ENCODE measurements at places on chromosomes 6 and 20.

GRCh38 chr6:48067886-48068277, 43.1 kb downstream of the PTCHD4 start:
- no peak for DNase-seq

GRCh38 chr6:135170849-135171248, 10.3 kb upstream of the MYB start:
- DNase-seq = no peak

DNA sequence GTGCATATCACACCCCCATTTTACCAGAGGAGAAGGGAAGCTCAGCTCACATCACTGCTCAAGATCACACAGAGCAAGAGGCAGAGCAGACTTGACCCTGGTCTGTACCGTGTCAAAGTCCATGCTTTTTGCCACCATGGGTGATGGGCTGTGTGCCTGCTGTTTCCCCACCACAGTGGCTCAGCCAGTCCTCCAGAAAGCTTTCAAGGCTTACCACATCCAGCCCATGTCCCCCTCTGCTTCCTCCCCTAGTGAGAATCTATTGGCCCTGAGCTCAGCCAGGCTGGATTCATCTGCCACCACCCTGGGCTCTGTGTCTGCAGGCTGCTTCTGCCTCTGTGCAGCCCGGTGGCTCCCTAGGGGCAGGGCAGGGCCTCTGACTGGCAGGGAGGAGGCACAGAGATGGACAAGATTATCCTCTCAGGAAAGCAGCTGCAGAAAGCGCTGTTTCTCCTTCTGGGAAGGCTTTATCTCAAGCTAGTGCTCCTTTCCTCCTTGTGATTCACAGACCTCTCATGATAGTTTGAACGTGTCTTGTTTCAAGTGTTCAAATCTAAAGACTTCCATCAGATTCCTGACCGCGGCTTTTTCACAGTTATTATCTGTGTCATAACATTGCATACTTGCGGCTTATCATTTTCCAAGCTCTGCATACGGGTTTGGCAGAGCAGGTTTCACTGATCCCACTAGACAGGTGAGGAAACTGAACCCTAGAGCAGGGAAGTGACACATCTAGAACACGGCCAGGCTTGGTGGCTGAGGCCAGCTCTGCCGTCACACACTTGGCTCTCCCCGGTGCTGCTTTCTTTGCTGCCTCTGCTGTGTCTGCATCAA, 37.4 kb downstream of the VEGFA start:
- DNase-seq = no peak

DNA sequence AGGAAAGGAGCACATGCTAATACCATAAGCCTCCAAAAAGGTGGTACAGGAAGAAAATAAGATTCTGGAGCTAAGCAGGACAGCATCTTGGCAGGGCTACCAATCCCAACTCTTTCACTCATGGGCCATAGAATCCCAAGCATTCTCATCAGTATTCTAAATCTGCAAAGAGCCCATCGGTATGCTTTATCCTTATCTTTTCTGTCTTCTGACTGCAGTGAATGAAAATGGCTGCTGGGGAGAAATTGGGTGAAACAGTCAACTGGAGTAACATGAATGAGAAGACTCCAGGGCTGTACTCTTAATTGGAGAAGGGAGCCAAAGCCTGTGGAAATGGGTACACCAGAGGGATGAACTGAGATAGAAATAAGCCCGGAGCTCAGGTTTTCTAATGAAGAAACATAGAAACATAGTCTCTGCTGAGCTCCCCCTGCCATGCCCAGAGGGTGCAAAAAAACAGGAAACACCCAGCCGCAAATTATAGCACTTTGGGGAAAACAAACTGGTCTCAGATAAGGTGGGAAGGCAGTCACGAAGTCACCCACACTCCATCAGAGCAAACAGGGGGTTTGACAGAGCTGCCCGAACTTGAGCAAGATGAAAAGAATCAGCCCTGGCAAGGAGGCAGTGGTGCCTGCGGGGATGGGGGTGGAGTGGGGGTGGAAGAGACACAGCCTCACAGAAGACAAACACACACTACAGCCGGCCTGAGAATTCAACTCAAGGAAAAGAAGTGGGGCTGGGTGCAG, 35.4 kb upstream of the E2F3 start:
- no peak for DNase-seq

DNA sequence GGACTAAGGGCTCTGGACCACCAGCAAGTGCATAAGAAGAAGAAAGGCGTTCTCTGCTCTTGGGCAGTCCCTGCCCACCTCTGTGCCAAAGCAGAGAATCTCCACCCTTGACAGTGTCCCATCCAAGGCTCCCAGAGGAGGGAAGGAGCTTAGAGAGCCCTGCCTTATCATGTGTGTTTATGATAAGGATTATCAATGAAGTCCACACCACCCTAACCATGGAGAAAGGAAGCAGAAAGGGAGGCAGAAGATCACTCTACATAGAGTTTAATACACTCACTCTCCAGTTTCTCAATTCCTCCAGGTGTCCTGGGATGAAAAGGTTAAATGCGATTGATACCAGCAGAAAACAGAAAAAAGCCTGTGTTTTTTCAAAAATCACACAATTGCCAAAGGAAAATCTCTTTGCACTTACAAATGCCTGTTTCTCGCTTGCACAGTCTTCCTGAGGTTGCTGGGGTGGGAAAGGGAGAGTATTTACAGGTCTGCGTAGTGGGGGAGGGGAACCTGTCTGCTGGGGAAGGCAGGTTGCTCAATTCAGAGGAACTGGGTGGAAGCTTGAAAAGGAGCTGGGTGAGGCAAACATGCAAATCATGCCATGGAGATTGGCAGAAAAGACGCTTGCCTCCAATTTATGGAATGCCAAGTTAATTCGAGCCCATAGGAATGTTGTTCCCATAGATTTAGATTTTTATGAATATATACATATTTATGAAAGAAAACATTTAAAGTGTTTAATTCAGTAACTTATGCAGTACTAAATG, 104.0 kb downstream of the EYA2 start:
- DNase-seq = no peak

- DNase-seq = no peak
Measured at GRCh38 chr6:72631480-72631879, 9.6 kb downstream of the KCNQ5 start.

DNA sequence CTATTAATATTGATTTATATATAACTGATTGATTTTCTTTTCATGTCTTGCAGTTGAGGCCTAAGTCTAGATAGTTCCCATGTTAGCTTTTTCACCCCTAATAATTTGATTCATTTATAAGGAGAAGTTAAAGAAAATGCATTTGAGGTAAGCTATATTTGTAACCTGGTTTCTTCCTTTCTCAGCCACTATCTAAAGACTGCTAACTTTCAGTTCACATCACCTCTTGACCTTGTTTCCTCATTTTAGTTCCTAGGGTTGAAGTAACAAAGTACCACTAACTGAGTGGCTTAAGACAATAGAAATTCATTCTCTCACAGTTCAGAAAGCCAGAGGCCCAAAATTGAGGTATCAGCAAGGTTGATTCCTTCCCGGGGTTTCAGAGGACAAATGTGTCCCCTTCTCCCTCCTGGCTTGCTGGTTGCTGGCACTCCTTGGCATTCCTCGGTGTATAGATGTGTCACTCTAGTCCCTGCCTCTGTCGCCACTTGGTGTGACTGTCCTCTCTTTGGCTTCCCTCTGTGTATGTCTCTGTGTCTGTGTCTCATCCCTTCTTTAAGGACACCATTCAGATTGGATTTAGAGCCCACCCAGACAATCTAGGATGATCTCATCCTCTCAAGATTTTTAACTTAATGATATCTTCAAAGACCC, 55.9 kb upstream of the C20orf144 start:
- DNase-seq = peak; percentile 54

DNA sequence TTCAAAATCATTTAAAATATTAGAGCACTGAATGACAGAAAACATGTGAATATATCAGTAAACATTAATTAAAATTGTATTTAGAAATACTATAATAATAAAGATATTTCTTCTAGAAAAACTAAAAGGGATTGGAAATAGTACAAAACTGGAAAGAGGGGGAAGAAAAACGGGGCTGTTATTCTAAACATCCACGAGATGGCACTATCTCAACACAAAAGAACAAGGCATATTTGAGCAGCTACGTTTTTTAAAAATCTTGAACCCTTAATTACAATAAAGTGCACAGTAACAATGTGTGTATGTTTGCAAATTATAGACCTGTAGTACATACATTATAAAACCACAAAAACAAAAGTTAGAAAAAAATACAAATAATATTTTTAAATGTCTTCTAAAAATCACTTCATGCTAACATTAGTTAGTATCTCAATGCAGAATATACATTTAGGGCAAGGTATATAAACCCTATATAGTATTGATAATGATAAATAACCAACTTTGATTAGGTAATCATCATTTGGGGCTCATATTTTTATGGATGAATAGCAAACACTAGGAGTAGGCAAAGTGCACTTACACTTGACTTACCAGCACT, 42.5 kb upstream of the PNISR start:
- DNase-seq = peak; percentile 30

GRCh38 chr20:64169091-64169560, 4.9 kb downstream of the MYT1 start:
- no peak for DNase-seq

- DNase-seq = no peak
Measured at GRCh38 chr6:26122402-26122792, 35.2 kb downstream of the HFE start.

DNA sequence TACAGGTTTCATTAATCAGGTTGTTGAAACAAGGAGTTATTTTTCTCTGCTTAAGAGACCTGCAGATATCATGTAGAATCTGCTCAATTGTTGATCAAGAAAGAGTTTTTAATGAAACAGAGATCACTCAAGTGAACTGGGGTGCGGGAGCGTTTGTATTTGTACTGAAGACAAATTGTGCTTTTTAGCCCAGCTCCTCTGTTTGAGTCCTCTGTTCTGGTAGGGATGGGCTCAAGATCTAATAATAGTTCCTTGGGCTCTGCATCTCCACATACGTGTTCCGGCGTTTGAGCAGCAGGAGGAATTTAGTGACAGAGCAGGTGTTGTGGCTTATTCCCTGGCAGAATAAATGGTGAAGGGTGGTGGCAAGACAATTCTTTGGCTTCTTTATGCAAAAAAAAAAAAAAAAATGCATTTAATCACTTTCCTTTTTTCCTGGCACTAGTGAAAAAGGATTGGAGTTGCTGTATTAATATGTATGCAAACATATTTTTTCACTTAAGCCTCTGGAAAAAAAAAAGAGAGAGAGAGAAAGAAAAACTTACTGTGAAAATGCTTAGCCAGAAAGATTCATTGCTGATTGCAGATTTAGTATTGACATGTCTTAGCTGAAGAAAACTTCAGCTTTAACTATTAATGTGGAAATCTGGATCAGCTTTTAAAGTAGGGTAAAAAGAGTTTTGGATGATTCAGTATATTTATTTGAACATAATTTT, 4.0 kb downstream of the CITED2 start:
- DNase-seq = no peak

DNA sequence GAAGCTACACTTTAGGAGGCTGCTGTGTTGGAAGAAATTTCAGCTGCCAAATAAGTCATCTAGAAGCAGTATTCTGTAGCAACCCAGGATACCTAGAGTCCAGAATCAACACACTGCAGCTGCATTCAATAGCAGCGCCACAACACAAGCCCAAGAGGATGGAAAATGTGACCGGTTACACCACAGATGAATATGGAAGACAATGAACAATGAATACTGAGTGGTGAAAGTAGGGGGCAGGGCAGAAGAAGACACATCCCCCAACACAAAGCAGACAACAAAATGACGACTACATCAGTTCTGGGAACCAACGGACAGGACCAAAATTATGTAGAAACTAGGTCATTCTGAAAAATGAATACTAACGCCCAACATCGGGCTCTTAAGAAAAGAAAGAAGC, 38.2 kb downstream of the KIF6 start:
- no peak for DNase-seq

DNA sequence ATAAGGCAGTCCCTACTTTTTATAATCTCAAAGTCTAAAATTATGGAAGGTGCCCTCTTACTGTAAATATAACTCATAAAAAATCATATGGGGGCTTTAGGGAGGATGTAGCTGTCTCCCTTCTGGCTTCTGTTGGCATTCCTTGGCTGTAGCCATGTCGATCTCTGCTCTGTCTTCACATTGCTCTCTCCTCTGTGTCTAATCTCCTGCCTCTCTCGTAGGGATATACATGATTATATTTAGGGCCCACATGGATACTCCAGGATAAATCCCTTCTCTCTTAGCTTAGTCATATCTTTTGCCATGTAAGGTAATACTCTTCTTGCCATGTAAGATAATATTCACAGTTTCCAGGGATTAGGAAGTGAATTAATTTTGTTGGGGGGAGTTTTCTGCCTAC, 28.6 kb downstream of the CDS2 start:
- DNase-seq = no peak

- DNase-seq = no peak
Measured at GRCh38 chr6:148572676-148573335, 174.0 kb upstream of the UST start.

DNA sequence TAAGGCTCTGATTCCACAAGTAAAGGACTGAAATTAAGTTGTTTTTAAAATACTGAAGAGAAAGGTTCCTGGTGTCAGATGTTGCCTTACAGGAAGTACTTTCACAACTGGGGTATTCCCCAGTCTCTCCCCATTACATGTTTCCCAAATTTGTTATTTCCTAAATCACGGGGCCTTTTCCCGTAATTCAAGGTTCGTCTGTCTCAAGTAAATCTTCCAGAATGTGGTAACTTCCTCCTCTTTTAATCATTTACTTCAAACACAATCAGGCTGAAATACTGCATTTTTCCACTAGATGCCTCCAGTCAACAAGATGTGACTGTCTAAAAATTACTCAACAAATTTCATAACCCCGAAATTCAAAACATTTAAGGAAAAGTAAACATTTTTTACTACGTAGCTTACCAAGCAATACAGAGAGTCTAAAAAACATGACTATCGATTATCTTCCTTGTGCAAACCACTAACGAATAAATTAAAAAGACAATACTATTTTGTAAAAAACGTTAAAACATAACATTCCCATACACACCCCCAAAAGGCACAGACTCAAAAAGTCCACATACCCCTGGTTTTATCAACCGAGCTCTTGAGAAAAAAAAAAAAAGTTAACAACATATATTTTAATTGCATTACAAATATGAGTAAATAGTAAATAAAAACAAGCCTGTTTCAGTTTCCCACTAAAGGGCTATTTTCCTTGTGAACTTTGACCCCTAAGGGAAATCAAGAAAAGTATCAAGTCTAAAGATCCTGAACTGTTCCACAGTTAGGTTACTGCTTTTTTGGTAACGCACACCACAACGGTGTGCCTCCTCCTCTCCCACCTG, 1.7 kb downstream of the SOD2 start:
- DNase-seq = peak; percentile 67

DNA sequence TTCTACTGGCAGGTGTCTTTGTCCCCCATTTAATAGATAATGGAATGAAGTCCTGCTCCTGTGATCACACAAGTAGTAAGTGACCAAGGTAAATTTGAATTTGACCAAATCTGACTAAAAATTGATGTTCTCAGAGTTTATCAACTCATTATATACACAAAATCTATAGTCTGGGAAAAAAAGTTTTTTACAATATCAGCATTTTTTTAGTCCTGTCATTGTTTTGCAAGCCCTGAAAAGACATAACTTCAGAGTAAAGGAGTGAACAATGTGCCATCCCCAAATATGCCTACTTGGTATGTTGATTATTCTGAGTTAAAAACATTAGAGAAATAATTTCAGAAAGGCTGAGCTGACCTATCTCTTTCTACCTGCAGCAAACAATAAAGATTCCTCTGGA, 114.2 kb downstream of the C6orf58 start:
- no peak for DNase-seq

Measured in GM20000 (cell line).